ENCODE measurements at places on chromosomes 7 and 10.

DNA sequence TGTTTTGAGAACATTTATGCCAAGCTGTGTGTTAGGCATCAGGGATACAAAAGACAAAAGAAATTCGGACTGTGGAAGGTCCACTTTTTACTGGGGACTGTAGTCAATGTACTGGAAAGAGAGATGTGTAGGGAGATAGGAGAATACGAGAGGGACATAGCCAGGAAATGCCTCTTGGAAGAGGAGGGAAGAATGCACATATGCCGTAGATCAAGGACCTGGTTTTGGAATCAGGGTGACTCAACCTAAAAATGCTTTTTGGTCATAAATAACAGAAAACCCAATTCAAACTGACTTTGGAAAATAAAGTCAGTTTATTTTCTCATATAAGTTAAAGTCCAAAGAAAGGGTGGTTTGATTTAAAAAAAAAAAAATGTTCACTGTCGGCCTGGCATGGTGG, 140.3 kb upstream of the TCF7L2 start:
- DNase-seq = no peak

DNA sequence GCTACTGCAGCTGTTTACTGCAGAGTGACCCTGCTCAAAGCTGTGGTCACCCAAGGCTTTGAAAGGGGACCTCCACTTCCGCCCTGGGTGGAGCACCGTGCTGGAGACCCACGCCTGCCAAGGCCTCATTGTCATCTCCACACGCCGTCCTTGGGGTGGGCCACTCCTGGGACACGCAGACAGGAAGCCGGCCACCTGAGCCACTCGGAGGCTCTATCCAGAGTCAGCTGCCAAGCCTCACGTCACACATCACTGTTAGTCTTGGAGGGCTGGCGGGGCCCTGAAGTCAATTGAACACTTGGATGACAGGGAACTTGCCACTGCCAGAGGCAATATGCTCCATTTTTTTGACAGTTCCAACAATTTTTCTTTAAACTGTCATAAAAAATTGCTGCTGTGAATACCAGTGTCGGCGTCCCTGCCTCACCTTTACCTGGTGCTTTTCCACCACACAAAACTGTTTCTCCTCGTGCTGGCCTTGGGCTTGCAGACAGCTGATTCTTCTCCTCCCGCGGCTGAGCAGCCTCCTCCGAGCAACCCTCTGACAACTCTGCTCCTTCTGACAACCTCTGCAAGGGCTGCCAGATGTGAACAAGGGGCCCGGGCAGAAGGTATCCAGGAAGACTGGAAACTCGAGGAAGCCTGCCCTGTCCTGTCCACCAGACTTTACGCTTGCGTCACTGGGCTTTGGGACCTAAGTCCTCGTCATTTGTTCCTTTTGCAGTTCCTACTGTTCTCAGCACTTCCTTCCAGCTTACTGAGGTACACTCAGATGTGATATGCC, 81.9 kb downstream of the EGFR start:
- no peak for DNase-seq

DNA sequence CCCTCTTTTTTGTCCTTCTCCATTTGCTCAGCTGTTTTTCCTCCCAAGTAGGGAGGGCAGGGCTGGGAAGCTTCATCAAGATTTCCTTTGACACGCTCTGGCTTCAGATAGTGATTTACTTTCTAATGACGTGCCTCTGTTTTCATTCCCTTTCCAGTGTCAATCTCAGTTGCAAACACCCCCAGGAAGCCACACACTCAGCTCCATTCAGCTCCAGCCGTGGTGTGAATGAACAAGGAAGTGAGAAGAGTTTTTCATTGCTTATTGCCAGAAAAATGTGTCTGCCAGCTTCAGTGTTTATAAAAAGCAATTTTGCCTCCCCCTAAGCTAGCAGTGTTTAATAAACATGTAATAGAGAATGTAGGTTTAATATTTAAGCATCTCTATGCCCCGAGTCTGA, 108.7 kb upstream of the DPP6 start:
- no peak for DNase-seq

DNA sequence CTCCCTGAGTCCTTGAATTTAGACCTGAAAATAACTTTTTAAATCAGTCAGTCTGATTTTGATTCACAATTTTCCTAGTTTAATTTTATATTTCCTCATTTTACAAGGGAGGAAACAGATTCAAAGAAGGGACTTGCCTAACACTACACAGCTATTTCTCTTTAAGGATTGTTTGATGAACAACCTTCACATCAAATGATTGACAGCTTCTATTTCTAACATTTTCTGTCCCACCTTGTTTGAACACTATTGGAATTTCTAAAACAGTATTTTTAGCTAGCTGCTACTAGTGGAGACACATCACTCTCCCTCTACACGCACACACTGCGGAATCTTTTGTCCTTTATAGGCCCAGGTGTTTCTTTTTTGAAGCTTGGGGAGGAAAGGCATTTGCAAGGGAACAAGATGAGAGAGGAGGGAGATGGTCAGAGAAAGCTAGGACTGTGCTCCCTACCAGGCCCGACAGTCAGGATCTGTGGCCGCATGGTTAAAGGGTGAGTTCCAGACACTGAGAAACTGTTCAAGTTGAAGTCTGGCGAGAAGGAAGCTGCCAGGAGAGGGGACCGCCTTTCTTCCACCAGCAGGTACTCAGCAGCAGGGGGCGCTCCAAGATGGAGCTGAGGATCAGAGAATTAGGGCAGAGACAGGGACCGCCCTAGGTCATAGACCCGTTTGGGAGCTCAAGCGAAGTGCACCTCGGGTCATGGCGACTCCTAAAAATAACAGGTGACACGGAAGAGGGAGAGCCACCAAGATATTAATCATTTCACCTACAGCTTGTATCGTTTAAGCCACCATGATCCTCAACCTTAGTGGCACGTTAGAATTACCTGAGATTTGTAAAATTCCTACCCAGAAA, 49.7 kb downstream of the DNAJC12 start:
- peak; percentile 74 for DNase-seq

DNA sequence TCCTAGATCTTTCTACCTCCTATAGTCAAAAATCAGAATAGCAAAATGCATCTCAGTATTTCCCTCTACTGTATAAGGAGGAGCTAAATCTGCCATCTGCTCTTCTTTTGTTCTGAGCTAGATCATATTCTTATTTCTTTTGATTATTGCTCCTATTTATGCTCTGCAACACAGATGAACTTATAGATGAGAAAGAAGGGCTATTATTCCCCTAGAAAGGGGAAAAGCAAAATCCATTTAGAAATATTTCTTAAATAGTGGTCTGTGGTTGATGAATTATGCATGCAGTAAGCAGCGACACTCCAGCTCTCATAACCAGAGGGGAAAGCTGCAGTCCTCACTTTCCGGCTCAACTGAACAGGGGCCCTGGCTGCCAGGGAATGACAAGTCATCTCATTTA, 207.3 kb upstream of the SORCS1 start:
- no peak for DNase-seq

- peak; percentile 37 for DNase-seq
Observed at GRCh38 chr10:33334153-33334804, at the start of gene NRP1. TSS of gene NRP1 (minus strand) at chr10:33334667. CDS start at chr10:33334382, 285 bp downstream.

DNA sequence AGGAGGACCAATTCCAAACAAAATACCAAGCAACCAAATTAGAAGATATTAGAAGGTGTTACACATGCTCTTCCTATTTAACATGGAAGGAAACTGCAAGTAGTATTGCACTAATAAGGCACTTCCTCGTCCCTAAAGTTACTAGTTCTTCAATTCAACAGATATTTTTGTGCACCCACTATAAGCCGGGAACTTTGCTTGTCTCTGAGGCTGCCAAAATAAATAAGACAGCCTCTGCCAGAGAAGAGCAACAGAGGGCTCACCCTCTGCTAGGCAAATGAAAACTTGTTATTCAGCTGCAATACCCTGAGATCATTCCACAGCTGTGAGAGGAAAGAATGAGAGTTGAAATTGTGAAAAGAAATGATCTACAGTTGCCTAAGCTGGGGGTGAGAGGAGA, 37.4 kb upstream of the GSAP start:
- no peak for DNase-seq

GRCh38 chr10:61024856-61025201, 80.8 kb upstream of the RHOBTB1 start:
- DNase-seq = no peak

GRCh38 chr7:19670806-19671205, 38.0 kb downstream of the POLR1F start:
- no peak for DNase-seq

GRCh38 chr10:73837072-73837471, 25.7 kb upstream of the NDST2 start:
- no peak for DNase-seq

- DNase-seq = no peak
Observed at GRCh38 chr7:2093215-2093842, 139.4 kb downstream of the MAD1L1 start.
